IPS DF 19.7 (cell line): ENCODE measurements at places on chromosomes 1 and 21.

GRCh38 chr21:43886565-43886964 lies 21.5 kb downstream of the AGPAT3 start:
- DNase-seq, result no peak

- DNase-seq, result no peak
Observed at GRCh38 chr1:220556641-220557040, 28.7 kb downstream of the MARK1 start.

GRCh38 chr1:246269466-246269865 lies 237.6 kb downstream of the SMYD3 start:
- no peak for DNase-seq

GRCh38 chr21:29217818-29218291 lies 80.9 kb upstream of the BACH1 start:
- DNase-seq, result no peak

DNA sequence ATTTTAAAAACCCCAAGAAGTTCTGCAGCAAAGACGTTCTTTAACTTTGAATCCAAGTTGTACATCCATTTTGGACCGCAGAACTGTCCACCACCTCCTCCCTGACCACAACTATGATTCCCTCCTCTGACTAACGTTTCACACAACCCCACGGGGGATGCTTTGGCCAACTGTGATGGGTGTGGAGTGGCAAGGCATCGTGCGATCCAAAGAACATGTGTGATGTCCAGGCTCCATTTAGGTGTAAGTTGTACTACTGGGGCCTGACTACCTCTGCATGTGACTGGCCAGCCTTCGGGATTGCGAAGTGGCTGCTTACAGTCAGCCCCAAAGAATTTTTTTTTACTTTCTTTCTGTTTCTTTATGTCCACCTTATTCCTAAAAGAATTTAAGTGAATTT lies 6.7 kb downstream of the KCNJ15 start:
- no peak for DNase-seq

GRCh38 chr1:27357281-27358037 lies 9.3 kb downstream of the MAP3K6 start:
- no peak for DNase-seq

- DNase-seq, result no peak
Observed at GRCh38 chr1:116224561-116224960, 113.4 kb downstream of the MAB21L3 start.

DNA sequence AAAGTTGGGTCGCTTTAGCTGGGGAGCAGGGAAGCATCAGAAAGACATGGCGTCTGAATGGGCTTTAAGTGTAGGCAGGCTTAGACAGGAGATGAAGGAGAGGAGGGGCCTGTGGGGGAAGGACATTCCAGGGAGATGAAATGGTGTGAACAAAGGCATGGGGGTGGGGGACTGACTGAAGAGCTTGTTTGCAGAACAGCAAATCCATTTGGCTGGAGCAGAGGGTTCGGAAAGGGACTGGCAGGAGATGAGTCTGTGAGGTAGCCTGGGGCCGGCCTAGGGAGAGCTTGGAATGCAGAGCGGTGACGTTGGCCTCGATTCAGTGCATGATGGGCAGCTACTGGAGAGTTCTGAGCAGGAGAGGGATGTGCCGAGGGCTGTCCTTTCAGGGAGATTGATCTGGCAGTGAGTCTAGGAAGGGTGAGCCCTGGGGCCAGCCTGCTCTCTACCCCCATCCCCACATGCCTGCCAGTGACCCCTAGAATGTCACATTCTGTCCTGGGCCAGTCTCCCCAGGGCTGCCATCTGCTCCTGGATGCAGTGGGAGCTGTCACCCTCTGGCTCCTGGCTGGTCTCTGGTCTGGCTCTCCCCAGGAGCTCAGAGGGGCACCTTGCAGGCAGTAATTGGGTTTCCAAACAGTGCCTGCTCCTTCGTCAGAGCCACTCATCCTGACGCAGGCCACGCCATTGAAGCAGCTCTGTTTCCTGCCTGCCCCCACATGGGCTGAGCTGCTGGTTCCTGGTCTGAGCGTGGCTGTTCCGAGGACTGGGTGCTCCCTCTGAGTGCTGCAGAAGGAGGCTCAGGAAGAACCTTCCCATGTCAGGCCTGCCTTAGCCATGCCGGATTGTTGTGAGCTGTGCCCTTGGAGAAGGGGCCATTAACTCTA lies 22.3 kb upstream of the TMEM222 start:
- DNase-seq, result no peak
